ENCODE measurements at places on chromosomes 7 and 10.
A peak's percentile ranks its signal among the peaks of the same experiment; 100 is the strongest.

GRCh38 chr10:48448796-48449195 lies 142.3 kb downstream of the MAPK8 start:
- no peak for DNase-seq

GRCh38 chr7:50591480-50592438 lies 26.6 kb upstream of the DDC start:
- DNase-seq = peak; percentile 60

DNA sequence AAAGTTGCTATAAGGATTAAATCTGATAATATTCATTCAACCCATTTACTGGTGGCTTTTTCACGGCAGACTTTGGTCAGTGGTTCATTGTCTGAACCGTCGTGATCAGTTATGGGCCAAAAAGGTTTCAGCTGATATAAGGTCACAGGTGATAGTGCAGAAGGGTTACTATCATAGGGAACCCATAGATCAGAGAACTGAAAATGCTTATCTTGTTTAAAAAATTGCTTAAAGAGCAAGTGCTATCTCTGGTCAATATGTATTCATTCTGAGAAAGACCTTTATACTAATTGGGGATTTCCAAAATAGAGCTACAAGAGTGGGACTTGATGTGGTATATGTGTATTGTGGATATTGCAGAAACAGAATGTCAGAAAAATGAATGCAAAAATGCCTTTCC lies 147.8 kb upstream of the SEMA3E start:
- no peak for DNase-seq

DNA sequence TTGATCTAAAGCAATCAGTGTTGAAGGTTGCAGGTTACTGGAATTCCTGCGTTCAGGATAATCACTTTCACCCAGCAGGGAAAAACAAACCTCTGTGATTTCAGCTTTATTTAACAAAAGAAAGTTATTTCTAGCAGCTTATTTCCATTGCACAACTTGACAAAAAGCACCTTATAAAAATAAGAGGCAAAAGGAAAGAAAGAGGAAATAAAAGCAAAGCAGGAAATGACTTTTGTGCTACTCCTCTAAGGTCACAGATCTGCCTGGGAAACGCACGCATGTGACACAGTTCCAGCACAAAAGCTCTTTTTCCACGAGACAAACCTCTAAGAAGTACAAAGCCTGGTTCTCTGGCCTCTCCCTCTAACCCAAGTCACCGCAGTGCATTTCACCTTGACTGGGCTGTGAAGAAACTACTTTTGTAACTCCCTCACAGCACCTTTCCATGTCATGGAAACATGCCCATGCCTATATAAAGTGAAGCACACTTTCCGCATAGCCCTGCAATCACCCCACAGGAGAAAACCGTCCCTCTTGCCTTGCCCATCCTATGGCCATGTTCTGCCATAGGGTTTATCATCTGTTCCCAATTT lies 870 bp downstream of the ANK3 start:
- DNase-seq = no peak

- DNase-seq = no peak
Observed at GRCh38 chr7:83468251-83468739, 180.6 kb downstream of the SEMA3E start.

DNA sequence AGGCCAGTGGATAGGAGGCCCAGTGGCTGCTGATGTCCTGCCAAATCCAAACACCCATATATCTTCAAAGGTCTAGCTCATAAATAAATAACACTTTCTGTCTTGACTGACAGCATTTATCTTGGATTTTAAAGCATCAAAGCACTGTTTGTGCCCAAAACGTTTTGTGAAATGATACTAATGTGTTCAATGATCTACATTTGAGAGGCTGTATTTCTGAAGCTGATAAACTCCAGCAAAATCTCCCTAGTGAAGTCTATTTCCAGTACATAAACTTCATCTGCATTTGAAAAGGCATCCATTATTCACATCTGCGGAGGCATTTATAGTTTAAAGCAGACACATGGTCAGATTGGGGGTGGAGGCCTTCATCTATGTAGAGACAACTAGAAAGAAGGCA lies 276.3 kb downstream of the HPSE2 start:
- DNase-seq = no peak

GRCh38 chr7:1586126-1586826 lies 16.4 kb upstream of the PSMG3 start:
- DNase-seq = no peak

GRCh38 chr7:45211066-45211465 lies 53.5 kb downstream of the RAMP3 start:
- DNase-seq = no peak

DNA sequence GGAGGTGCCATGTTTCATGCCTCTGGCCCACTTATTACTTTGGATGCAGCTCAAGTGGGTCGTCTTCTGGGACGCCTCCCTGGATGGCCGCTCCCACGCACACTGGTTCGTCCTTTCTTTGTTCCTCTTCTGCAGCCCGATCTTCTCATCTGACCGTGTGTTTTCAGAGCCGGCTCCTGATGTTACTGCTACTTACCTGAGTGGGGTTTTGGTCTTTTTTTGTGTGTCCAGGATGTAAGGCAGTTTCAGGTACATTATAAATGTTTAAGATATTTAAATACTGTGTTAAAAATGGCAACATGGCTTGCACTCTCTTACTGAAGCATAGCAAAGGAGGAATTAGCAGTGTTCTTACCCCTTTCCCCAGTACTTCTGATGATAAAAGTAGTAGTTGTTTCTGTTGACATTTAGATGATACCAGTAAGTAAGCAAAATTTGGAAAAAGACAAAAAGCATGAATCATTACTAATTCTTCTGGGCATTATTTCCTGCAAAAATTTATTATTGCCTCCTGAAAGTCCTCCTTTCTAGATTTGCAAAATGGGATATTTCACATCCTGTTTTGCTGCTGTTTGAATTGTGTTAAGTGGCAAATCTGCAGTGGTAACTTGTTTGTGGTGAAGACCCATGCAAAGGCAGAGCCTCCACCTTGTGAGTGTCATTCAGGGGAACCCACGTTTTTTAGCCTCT lies 59.4 kb downstream of the SHH start:
- no peak for DNase-seq

DNA sequence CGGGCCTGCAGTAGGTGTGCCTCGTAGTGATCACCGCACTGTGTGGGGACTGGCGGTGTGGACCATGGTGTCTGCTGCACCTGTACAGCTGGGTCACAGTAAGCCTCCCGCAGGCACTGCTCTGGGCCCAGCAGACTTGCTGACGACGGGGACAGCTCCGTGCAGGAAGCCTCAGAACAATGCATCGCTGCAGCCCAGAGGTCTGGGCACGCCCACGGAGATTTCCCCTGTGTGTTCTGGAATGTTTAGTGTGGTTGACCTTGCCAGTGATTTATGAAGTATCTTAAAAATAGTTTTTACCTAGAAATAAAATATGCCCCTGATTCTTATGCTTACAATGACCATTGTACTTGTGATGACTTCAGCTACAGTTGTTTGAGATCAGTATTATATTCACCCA lies 59.1 kb upstream of the ZNF32 start:
- no peak for DNase-seq

- DNase-seq = no peak
Observed at GRCh38 chr7:42106562-42106961, 130.4 kb downstream of the GLI3 start.

DNA sequence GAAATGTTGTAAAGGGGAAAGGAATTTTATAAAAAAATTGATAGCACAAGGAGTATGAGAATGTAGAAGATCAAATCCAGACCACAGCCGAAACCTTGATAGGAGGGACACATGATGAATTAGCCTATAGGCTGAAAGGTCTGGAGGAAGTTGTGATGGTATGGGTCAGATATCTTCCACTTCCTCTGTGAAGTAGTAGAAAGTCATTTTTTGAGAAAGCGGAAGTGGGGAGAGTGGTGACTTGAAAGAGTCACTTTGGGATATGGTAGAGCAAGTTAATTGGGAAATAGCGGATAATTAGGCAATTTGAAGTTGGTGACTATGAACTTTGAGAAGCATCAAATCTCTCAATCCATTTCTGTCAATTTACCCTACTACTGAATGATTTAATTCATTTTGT lies 99.4 kb downstream of the GRM8 start:
- no peak for DNase-seq

GRCh38 chr10:3784510-3785250 lies at the start of gene KLF6:
KLF6 (minus strand) TSS chr10:3785209; CDS start chr10:3785014, 195 bp downstream.
- no peak for DNase-seq

DNA sequence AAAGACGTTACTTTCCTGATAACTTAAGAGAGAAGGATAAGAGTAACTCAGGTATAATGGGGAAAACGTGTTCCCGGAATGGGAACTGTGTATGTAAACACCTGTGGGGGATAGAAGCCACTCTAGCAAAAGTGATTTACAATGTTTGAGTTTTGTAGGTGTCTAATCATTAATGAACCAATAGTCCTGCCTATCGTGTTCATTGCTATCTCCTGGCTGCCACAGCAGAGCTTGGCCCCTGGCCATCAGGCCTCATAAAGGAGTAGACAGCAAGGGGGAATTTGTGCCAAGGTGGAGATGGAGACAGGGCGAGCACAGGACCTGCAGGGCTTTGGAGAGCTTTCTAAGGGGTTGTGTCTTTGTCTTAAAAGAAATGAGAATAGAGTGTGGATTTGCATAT lies 102.1 kb downstream of the GAD2 start:
- DNase-seq = no peak

Measured in NCI-H187 treated with DMSO at 0.1 percent for 48 hours (cell line).